ENCODE measurements at places on chromosomes 13 and 19. TPM values are rescaled to one million over a fixed set of nuclear protein-coding genes. Genes with fewer than 3 reads are reported as not detected.
A peak's percentile ranks its signal among the peaks of the same experiment; 100 is the strongest.

DNA sequence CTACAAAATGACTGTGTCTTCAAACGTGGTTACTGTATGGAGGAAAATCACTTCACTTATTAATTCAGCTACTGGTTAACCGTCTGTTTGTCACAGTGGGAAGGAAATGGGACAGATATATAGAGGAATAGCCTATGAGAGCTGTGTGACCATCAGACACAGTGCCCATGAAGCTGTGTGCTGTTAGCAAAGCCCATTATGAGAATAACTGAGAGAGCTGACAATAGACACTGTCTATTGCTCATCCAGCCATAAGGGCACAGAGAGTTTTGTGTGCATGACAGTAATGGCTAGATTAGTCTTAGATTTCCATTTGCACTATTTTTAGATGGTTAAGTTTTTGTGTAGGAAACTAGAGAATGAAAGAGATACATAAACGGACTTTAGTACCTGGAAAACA, 64.1 kb upstream of the POSTN start:
- no peak for DNase-seq

Gene RASAL3
- total RNA-seq = not detected

GRCh38 chr13:44523146-44524015, 52.7 kb downstream of the TSC22D1 start:
- no peak for DNase-seq

Gene PRKCG
- 19.3 TPM for total RNA-seq

Gene SLAIN1
- 33.4 TPM for total RNA-seq

DNA sequence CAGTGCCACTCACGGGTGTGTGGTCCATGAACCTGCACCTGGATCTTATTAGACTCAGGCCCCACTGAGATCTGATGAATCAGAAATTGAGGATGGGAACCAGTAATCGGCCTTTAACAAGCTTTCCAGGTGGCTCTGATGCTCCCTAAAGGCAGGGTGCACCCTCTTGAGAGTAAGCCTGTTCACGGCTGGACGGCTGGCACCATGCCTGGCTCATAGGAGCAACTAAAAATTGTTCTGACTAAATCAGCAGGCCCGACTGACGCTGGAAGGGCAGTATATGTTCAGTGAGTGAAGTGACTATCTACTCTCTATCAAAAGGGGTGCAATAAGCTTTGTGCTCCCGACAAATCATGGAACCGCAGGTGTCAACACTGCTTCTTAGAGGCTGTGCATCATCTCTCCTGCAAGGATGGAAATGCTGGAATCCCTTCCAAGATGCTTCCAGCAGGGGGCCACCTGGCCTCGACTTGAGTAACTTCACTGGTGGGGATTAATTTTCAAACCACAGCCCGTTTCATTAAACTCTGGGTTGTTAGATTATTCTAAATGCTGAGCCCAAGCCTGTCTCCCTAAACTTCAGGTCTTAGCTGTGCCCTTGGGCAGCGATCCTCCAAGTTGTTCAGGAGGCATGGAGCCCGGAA, 28.4 kb downstream of the TMTC4 start:
- DNase-seq = no peak

Gene ZNF415
- 13.1 TPM for total RNA-seq

Gene IRGC
- not detected for total RNA-seq

Gene ZNF726
- 5.5 TPM for total RNA-seq

DNA sequence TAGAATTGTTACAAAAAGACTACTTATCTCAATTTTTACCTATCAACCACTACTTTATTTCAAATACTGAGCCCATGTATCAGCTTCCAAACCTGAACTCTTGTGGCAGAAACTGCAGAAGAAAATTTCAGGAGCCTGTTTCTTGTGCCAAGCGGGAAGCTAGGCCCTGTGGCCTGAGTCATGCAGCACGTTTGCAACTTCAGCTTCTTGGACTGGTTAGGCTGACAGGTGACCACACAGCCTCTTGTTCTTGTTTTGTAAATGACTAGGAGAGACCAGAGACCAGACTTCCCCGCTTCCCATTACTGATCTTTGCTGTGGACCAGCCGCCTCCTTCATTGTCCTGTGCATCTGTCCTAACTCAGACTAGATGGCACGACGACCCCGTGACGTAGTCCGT, 3.4 kb upstream of the LAMP1 start:
- no peak for DNase-seq

DNA sequence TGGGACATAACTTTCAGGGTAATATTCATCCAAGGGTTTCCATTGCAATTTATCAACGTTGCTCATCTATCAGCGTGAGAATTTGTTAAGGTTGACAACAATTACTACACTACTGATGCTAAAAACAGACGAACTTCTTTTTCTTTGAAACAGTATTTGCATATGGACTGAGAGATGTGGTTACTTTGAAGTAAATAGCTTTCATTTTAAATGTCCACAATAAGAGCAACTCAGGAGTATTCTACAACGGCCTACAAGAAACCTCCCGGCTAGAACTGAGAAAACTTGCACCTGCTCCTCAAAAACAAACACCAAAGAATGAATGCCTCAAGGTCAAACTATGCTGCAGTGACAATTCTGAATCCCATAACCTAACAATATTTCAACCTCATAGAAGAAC, 238.4 kb downstream of the IRS2 start:
- DNase-seq = no peak

Gene CEACAM4
- total RNA-seq = not detected

- no peak for DNase-seq
These were observed 23.9 kb downstream of the EDNRB start for GRCh38 chr13:77894743-77895142.

Gene MUC16
- 0.60 TPM for total RNA-seq

DNA sequence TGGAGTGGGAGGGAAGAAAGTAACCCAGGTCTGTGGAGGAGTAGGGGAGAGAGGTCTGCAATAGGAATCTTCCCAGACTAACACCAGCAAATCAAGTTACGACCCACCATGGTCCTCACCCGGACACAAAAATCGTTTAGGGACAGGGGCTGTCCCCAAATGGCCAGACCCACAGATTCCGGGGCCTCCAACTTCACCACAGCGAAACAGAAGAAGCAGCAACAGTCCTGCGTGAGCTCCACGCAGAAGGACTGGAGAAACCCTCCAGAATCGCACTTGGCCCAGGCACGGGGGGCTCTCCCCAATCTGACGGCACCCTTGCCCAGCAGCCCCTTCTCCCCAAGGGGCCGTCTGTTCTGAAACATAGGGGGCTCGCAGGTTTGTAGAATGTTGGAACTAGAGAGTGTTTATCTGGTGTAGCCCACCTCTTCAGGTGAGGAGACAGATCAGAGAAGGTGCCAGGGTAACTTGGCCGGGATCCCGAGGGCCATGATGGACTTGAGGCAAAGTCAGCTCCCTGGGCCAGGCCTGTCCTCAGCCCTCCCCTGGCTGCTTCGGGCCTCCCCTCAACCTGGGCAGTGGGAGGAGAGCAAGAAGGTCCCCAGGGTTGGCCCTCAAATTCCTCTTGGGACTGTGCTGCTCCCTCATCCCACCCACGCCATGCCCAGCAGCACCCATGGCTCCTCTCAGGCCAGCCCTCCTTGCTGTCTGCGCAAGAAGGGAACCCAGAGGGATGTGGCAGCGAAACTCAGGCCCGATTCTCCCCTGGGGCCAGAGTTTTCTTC, 82.5 kb upstream of the GPR183 start:
- no peak for DNase-seq

DNA sequence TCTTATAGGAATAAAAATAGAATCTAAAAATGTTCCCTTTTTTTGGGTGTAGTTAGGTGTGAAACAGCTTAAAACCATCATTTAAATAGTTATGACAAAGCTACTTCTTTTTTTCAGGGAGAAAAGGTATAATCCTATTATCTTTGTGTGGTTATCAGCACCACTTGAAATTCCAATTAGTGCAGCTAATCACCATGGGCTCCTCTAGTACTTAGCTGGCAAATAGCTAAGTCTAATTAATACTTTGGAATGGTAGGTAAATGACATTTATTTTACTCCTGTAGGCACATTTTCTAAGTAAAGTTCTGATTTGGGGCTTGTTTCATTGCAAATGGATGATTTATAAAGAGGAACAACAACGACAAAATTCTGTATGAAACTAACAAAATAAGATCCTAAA, 132.6 kb downstream of the OLFM4 start:
- no peak for DNase-seq

GRCh38 chr13:99323488-99323887, 16.3 kb upstream of the GPR183 start:
- DNase-seq = no peak

GRCh38 chr13:109096101-109096500, 466.7 kb downstream of the MYO16 start:
- no peak for DNase-seq

- no peak for DNase-seq
These were observed 35.6 kb downstream of the UCHL3 start for GRCh38 chr13:75585153-75585552.

- DNase-seq = no peak
These were observed 15.0 kb downstream of the EFNB2 start for GRCh38 chr13:106520251-106521054.

Gene HIF3A
- 175 TPM for total RNA-seq

GRCh38 chr19:7784856-7785255, 21.8 kb downstream of the CLEC4M start:
- no peak for DNase-seq

GRCh38 chr19:5957170-5957569, 20.8 kb downstream of the RANBP3 start:
- DNase-seq = no peak

DNA sequence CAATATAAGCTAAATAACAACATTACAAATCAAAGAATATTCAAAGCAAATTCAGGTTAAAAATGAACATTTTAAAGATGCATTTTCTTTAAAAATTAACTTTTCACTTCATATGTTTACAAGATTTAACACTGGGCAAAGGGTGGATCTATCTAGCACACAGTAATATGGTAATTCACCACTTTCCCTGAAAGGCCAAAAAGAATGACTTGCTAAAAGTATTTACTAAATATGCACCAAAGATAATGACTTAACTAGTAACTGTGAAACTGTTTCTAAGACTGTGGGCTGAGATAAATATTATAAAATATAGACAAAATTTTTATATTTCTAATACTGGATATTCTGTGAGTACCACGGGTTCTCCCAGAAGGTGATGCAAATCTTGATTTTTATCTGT, 4.5 kb upstream of the EEF1AKMT1 start:
- no peak for DNase-seq

Gene TDRD12
- total RNA-seq = 0.24 TPM

Gene SERTM1
- total RNA-seq = 3.1 TPM

- DNase-seq = no peak
These were observed 502.3 kb downstream of the TBC1D4 start for GRCh38 chr13:74979703-74980102.

GRCh38 chr13:113982296-113982661, 8.4 kb upstream of the C13orf46 start:
- DNase-seq = no peak

GRCh38 chr19:10404888-10405820, 1.8 kb upstream of the CDC37 start:
- DNase-seq = no peak

Gene FLT3LG
- 2.4 TPM for total RNA-seq

DNA sequence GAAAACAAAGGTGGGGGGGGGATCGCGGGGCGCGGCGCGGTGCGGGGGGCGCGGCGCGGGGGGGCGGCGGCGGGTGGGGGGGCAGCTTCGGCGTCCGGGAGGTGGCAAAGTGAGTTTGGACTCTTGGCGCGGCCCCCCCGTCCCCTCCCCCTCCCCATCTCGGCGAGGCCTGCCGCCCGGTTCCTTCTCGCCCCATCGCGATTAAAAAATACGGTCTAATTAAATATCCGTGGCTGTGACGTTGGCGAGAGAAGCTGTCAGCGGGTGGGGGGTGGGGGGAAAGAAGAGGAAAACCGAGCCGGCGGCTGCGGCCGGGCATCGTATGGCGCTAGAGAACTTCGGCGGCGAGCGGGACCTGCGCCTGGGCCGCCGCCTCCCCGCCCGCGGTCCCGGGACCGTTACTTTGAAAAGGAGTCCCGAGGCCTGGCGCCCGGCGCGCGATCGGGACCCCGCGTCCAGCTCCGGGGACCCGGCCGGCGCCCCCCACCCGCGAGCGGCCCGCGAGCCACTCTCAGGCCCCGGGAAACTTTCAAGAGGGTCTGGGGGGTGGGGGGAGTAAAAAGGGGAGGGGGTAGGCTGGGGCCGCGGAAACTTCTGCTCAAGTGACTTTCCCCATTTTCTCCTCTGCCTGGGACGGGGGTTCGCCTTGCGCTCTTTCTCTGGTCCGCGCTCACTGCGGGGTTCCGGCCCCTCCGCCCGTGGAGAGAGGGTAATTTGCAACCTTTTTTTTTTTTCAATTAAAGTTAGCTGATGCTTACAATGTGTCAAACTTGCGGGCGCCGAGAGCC, 146.3 kb upstream of the ZNF536 start:
- DNase-seq = no peak

- DNase-seq = peak; percentile 93
These were observed 7.3 kb upstream of the TLE2 start for GRCh38 chr19:3036119-3036976.

DNA sequence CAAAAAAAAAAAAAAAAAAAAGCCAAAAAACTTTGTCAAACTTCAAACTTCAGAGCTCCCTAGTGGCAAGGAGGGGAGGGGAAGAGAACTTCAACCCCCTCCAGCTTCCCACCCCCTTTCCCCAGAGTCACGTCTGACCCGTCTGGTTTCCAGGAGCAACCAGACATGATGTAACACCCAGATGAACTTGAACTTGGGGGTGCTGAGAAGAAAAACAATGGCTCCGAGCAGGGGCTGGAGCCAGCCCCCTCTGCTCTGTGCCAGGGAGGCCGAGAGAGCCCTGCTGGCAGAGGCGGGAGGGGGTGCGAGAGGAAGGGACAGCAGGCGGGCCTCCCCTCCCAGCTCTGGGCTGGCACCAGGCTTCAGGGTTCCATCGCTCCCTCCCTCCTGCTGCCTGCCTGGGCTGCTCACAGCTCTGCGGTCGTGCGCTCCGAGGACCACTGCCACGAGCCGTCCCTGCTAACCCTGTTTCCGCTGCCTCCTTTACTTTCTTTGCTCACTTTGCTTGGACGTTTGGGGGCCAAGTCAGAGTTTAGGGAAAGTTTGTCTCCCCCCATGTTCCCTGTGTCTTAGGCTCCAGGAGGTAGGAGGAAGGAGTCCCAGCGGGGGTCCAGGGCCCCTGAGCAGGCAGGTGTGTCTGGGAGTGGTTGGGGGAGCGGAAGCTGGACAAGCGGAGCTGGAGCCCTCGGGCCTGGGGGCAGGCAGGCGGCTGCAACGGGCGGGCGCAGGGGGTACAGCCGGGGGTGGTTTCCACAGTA, 11.1 kb downstream of the LYL1 start:
- DNase-seq = peak; percentile 66

DNA sequence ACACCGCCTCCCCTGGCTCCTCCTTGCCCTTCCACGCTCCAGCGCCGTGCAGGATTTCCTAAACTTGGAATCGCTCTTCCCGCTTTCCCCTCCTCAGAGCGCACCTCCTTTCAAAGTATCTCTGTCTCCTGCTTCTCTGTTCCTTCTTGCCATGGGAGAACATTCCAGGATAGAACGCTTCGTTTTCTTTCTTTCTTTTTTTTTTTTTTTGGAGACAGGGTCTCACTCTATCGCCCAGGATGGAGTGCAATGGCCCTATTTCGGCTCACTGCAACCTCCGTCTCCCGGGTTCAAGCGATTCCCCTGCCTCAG, 574 bp upstream of the XPO4 start:
- no peak for DNase-seq

GRCh38 chr19:34471906-34472700, 9.5 kb upstream of the WTIP start:
- no peak for DNase-seq

Gene VAV1
- not detected for total RNA-seq
